Osteocyte (in vitro differentiated cells): ENCODE measurements at places on chromosomes 5 and 9. TPM values are rescaled to one million over a fixed set of nuclear protein-coding genes. Genes with fewer than 3 reads are reported as not detected.

DNA sequence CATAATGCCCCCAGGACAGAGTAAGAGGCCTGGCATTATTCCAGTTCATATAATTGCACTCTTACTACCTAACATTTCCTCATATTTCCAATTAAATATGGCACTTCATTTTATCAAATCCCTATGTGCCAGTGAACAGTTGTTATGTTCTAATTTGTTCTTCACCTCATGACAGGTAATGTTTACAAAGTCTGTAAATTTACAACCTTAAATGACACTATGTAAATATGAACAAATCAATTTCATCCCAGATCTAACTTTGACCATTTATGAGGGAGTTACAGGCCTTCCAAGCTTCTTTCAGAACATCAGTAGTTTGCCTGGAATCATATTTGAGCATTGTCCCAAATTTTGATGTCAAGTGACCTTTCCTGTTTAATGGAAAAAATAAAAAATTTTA, 592.6 kb upstream of the CDH6 start:
- no peak overlapping the region for H3K27ac ChIP-seq
- H3K36me3 ChIP-seq: peaks cover 3% of the 10 kb centered on the region
- no peak for DNase-seq

DNA sequence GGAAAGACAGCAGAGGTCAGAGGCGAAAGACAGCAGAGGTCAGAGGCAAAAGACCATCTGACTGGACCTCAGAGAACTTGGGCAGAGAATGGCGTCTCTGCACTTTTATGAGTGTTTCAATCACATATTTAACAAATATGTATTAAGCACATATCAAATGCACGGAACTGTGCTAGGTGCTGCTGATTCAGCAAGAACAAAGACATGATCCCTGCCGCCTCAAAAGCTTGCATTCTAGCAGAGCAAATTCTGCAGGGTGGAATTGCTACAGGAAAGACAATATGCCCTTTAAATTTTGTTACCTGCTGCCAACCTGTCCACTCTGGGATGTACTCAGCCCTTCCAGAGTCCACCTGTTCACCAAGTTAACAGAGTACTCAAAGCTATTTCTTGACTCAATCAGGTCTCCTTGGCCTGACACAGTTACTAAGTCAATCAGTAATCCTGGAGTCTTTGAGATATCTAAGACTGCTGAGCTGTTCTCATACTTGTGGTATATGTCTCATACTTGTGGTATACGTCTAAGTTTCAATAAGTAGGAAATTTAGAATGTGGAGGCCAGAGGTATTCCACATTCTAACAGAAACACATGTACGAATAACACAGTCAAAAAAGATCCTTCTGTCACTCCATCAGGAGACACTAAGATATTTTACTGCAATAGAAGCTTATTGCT, 131.8 kb downstream of the GNAQ start:
- H3K4me3 ChIP-seq: no peak overlapping the region
- H3K27ac ChIP-seq: no peak overlapping the region
- DNase-seq: no peak
- peaks cover 12% of the 10 kb centered on the region for H3K36me3 ChIP-seq
- H3K27me3 ChIP-seq: no peaks in the 10 kb centered on the region
- peaks cover 20% of the 10 kb centered on the region for H3K4me1 ChIP-seq

DNA sequence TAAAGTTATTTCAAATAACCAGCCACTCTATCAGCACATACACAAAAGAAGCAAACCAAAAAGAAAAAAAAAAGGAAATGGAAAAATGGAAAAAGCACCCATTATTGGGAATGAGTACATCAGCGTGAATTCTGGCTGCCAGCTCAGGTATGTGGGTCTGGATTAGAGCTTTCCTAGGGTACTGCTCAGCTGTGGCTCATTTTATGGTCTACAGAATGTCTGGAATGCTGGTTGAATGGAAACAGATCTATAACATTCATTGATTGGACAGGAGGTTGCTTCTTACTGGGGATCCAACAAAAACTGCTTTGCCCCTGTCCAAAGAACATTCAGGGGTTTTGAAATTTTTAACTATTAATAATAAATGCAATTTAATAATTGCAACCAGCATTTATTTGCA, 3.9 kb upstream of the CAST start:
- no peak for DNase-seq
- peaks cover 62% of the 10 kb centered on the region for H3K4me1 ChIP-seq
- H3K36me3 ChIP-seq: no peaks in the 10 kb centered on the region
- no peak overlapping the region for H3K4me3 ChIP-seq
- H3K27ac ChIP-seq: peak overlapping the region; percentile 78
- H3K27me3 ChIP-seq: no peaks in the 10 kb centered on the region

- H3K27me3 ChIP-seq: peaks cover 11% of the 10 kb centered on the region
- H3K4me3 ChIP-seq: no peak overlapping the region
- no peak for DNase-seq
- H3K27ac ChIP-seq: no peak overlapping the region
Measured at GRCh38 chr5:87541676-87542075, 128.9 kb upstream of the CCNH start.

GRCh38 chr5:134255418-134256150, 29.7 kb upstream of the PPP2CA start:
- no peak overlapping the region for H3K27ac ChIP-seq
- DNase-seq: no peak
- H3K36me3 ChIP-seq: no peaks in the 10 kb centered on the region

The RLN2 gene
- total RNA-seq: not detected in 2 replicates

The PCDHA1 gene
- not detected in 2 replicates for total RNA-seq

The NME5 gene
- 1.7 and 2.4 TPM in 2 replicates for total RNA-seq

The NR4A3 gene
- total RNA-seq: 2.4 and 3.2 TPM in 2 replicates
